ENCODE measurements at places on chromosomes 2 and 18.

DNA sequence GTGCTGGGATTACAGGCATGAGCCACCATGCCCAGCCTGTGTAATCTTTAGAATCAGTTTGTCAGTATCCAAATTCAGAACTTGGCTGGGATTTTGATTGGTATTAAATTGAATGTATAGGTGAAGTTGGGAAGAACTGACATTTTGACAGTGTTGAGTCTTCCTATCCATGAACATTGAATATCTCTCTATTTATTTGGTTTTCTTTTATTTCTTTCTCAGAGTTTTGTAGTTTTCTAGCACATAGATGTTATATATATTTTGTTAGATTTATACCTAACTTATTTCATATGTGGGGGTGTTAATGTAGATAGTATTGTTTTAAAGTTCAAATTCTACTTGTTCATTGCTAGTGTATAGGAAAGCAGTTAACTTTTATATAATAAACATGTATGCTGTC, 31.5 kb downstream of the CEP192 start:
- no peak for DNase-seq

DNA sequence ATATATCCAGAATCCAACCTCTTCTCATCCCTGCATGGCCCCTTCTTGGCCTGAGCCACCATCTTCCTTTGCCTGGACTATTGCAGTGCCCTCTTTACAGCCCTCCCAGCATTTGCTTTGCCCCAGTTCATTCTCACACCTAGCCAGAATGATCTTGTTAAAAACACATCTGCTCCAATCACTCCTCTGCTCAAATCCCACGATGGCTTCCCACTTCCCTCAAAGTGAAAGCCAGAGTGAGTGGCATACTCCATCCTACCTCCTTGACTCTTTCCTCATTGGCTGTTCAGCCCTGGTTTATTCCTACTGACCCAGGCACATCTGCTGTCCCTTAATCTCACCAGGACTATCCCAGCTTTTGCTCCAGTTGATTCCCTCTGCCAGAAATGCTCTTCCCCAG, 14.7 kb downstream of the SULT6B1 start:
- DNase-seq, result no peak

GRCh38 chr2:25155401-25155800, 13.0 kb downstream of the POMC start:
- DNase-seq, result no peak

DNA sequence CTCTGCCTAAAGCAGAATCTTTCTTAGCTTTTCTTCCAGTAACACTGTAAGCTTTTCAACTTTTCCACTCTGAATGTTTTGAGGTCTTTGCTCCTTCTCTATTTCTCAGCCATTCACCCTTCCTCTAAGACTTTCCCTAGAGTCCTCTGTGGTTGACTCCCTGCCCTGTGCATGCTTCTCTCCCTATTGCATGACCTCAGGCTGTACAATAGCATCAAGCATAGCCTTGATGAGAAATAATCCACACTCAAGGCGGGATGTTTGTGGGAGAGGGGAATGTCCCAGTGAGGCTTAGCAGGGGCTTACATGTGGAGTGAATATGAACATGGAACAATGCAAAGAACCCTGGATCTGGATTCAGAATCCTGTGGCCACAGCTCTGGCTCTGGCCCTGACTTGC, 48.4 kb upstream of the IGFBP5 start:
- DNase-seq, result no peak

- DNase-seq, result no peak
These were observed 503 bp downstream of the GTF3C3 start for GRCh38 chr2:196798980-196799379.

DNA sequence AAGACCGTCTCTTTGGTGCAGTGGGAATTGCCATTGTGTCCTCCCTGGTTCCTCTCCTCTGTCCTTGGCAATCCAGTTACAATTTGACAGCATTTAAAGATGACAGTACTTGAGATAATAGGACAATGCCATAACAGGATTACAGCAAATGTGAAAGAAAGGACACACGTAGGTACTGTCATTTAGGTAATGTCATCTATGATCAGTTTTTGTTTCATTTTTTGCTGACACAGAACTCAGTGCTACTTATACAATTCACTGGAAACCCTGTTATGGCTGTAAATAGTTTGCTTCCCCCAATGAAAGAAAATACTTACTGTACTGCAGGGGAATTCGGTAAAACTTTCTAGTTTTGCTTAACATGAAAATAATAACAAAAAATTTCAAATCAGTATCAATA, 65.2 kb downstream of the BCL11A start:
- DNase-seq, result no peak

GRCh38 chr2:213411582-213412289, 127.5 kb downstream of the SPAG16 start:
- DNase-seq, result no peak

DNA sequence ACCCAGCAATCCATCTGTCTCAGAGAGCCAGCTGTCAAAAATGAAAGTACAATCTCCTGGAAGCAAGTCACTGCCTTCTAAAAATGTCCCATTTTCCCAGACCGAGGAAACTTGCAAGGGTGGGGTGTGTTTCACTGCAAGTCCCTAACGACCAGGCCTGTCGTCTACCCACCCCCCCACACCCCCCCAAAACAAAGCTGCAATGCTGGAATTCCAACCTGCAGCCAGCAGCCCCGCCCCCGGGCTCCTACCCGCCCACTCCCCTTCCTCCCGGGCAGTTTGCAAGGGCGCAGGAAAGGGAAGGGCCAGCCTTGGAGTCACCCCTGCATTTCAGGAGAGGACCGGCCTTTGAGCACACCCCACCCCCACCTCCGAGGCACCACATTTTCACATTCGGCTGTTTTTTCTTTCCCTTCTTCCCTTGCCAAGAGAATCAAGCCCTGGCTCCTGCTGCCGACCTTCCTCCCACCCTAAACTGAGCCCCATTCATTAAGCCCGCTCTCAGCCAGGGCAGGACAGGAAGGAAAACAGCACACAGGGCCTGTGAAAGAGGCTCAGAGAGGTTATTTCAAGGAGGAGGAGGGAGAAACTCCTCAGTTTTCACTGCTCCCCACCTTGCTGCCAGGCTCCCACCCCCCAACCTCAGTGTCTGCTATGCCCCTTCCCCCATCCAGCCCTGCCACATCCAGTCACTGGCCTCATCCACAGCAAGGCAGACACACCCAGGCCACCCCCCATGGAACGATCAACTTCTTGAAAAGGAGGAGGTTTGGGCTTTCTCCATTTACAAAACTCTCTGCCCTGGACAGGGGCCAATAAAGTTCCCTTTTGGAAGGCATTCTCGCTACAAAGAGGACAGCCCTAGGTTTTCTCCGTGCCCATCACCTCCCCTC, 11.3 kb downstream of the SMAD7 start:
- no peak for DNase-seq

DNA sequence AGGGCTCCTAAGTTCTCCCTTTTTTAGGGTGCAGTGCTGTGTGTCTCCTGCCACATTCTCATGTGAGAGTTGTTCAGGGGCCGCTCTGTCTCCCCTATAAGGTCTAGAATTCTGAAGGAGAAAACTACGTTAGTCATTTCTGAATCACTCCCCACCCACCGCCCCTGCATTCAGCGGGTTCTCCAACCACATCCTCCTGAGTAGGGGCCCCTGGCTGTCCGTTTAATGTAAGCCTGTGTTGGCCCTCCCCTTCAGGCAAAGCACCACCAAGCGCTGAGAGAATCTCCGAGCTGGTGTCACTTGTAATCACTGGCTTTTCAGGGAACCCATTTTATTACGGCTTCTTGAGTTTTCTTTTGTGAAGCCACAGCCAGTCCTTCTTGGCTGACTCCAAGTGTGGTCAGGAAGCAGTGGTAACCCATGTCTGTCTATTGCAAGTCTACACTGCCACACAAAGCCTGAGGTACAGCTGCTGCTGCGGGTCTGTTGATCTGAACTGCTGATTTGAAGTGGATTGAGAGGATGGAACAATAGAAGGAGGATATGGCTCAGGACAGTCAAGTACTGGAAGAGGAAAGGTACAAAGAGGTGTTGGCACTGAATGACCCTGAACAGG, 16.9 kb downstream of the LCT start:
- no peak for DNase-seq

DNA sequence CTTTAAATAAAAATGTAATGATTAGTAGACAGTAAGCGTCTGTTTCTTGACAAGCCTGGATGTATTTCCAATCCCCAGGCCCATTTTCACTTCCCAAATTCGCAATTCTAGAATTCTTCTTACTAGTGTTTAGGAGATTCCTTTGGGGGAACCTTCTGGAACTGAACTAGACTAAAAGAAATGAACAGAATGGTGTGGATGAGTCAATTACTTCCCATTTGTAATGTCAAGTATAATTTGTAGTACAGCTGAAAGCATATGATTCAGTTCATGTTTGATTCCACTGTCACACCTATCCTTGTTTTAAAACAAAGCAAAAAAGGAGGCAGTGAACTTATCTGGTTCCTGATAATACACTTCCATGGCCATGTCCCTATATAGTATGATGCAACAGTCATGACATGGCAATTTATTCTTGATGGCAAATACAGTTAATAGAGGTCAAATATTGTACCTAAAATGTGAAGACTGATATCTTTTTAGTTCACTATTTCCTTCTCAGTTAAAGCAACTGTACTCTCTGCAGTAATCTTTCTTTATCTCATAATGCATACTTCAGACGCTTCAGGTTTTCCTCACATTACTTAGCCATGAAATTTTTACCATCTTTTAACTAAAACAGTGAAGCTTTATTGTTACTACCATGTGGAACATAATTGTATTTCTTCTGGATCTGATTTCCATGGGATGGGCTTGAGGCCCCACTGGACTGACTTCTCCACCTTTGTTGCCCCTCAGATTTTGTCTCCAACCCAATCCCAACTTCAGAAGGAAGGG, 2.0 kb downstream of the IDH1 start:
- no peak for DNase-seq
